ENCODE measurements at places on chromosomes 11 and 22.

- no peak for DNase-seq
Measured at GRCh38 chr11:85844439-85845123, 10.6 kb upstream of the CCDC83 start.

DNA sequence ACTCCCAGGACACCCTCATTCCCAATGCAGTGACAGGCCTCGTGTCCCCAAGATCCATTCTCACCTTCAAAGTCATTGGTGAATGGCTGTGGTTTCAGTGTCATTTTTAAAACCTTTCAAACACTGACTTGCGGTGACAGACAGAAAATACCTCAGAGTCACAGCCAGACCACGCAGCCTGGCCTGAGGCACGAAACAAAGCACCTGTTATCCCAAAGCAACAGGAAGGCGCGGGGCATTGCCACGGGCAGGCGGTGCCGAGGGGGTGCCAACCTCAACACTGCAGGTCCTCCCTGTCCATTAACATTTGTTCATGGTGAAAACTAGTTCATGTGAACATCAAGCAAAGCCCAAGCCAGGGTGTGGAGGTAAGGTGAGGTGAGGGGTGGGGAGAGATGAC lies 38.2 kb downstream of the RPUSD4 start:
- DNase-seq, result no peak

DNA sequence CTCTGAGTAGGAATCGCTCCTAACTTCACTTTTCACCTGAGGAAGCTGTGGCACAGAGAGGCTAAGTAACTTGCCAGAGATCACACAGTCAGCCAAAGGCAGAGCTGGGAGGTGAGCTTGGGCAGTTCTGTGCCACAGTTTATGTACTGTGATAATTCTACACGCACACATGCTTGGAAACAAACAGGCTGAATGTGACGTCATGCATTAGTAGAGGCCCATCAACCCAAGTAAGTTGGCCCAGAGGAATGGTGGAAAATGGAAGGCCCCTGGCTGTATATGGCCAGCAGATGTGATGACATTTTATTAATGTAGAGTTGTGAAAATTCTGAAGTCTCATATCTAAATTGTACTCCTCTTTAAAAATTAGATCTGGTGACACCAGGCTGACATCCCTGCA lies 394.0 kb downstream of the MIAT start:
- DNase-seq, result no peak

GRCh38 chr11:83721263-83721662 lies 435.1 kb upstream of the CCDC90B start:
- no peak for DNase-seq

All from SK-N-MC (cell line).